Motor neuron (in vitro differentiated cells): ENCODE measurements at places on chromosomes 3 and 15. TPM values are rescaled to one million over a fixed set of nuclear protein-coding genes. Genes with fewer than 3 reads are reported as not detected.

GRCh38 chr3:40582401-40583027, 57.8 kb downstream of the ZNF621 start:
- ATAC-seq, result no peak

MAP1A gene
- 28.4 and 32.7 TPM in 2 replicates for total RNA-seq

GRCh38 chr15:42348083-42348482, 11.2 kb upstream of the CAPN3 start:
- no peak for ATAC-seq

- ATAC-seq, result no peak
Measured at GRCh38 chr3:133956353-133956752, 60.7 kb upstream of the RAB6B start.

DNA sequence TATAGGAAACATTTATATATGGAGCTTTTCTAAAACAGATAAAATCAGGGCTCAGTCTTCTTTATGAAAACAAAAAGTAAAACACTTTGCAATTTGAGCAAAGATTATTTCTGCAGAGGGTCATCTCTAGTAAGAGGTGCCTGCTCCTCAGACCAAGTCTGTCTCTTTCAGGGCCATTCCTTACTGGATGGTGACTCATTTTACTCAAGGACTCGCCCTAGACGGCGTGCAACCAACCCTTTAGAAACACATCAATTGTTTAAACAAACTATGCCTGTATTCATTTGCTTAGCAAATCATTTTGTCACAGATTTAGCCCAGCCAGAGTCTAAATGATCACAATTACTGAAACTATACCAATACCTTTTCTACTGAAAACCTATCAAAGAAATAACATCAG, 242.8 kb upstream of the ICE2 start:
- peak; percentile 99 for ATAC-seq

DNA sequence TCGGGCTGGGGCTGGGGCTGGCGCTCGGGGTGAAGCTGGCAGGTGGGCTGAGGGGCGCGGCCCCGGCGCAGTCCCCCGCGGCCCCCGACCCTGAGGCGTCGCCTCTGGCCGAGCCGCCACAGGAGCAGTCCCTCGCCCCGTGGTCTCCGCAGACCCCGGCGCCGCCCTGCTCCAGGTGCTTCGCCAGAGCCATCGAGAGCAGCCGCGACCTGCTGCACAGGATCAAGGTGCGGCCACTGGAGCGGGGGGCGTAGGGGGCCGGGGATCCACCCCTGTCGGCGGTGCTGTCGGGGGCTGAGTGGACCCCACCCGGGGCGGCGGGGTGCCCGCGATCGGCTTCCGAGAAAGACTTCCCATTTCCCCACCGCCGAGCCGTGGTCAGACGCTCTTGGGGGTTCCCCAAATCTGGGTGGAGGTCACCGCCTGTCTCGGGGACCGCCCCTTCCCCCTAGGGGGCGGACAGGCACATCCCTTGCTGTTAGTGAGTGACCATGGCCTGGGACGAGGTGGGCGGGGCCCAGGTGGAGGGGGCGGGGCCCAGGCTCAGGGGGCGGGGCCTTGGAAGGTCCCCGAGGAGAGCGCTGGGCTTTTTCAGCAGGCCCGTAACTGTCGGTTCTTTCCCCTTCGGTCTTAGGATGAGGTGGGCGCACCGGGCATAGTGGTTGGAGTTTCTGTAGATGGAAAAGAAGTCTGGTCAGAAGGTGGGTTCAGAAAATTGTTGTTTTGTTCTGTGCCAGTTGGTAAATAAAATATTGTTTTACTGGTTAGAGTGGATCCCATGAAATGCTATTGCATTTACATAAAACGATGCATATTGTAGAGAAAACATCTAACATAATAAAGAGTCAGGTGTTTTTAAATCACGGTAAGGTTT, 578 bp downstream of the LACTB start:
- peak; percentile 84 for ATAC-seq

TYRO3 gene
- 13.7 and 15.8 TPM in 2 replicates for total RNA-seq

HYAL3 gene
- total RNA-seq, result 4.2 and 4.3 TPM in 2 replicates

DNA sequence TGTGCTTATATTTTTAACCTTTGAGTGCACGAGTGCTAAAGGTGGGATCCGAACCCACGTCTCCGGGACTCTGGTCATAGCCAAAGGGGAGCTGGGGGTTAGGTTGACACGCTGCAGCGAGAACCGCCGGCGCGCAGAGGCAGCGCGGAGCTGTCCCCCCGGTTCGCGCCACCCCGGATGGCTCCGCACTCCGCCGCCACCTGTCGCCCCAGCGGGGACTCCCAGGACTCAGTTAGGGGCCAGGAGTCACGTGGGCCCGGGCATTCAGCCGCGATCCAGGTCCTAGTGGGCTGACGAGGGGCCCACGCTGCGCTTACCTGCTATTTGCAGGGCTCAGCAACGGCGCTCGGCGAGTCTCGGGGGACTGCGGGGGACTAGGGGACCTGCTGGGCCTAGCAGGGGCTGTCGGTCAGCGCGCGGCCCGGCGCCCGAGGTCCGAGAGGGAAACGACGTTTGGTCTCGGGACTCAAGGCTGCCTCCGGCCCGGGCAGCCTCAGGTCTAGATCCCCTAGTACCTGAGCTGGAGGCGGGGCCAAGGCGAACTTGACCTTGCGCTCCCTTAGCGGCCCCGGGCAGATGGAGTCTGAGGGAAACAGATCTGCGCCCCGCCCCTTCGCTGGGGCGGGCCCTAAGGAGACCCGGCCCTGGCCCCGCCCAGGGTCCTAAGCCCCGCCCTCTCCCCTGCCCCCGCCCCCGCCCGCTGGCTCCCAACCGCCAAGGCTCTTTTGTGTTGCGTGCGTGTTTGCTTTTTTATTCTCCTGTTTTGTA, at the start of gene NMNAT3:
Gene NMNAT3 (minus strand): TSS at position 585 of the 768 bp plus-strand sequence. CDS start 50,248 bp downstream, outside the sequence.
- ATAC-seq, result peak; percentile 92

- no peak for ATAC-seq
Measured at GRCh38 chr3:64149886-64150285, 75.4 kb downstream of the PRICKLE2 start.

DNA sequence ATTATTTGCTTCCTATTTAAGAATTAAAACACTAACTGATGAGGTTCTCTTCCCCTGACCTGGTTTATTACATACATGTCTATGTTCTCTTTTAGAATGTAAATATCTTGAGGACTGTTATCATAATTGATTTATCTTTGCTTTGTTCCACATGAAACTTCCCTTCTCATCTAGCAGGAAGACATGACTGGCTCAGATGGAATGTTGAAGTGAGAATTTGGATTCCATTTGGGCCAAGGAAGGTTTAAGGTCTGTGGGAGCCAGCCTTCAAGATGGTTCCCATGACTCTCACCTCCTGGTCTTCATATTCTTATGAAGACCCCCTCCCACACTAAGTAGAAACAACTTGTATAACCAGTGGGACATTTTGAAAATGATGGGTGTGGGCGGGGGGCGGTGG, 222.2 kb upstream of the GADL1 start:
- no peak for ATAC-seq

- ATAC-seq, result no peak
Measured at GRCh38 chr15:83561661-83562060, 92.3 kb upstream of the ADAMTSL3 start.

SCAANT1 gene
- not detected in 2 replicates for total RNA-seq

DNA sequence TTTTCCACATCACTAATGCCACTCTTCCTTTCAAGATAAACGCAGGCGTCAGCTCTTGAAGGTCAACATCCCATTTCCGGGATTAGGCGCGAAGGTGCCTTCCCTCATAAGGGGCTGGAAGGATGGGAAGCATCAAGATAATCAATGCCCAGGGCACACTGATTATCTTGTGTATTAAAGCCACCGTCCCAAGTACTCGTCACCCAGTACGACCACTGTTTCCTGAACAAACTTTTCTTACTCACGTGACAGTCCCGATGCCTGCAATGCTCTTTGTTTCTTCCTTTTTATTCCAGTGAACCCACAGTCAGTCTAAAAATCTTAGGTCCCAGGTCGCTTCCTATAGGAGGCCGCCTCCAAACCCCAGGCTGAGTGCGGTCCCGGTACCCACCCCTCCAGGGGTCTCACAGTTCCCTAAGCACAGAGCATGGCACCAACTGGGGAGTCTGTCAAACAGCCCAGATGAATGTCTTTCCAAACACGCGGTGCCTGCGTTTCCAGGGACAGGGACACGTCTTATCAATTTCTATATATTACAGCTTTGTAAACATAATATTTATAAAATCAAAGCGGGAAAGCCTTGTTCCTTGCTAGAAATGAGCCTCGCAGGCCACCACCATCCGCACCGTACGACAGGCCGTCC, 589 bp downstream of the ANAPC13 start:
- peak; percentile 21 for ATAC-seq

DNA sequence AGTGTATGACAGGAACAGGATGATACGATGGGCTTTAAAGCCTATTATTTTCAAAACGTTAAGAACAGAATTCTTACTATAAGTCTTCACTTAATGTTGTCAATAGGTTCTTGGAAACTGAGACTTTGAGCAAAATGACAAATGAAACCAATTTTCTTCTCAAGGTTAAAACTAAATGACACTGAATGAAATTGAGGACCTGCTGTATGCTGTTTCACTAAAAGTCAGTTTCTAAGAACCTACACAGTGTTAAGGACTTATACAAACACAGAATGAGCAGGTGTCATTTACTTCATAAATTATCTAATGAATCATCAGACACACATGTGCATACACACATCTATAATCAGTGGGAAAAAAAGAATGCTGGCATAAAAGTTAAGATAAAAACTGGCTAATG, 106.9 kb downstream of the RFTN1 start:
- ATAC-seq, result no peak
